GM12878 (cell line): ENCODE measurements at places on chromosomes 5 and 9. TPM values are rescaled to one million over a fixed set of nuclear protein-coding genes. Genes with fewer than 3 reads are reported as not detected.

The PDLIM4 gene
- polyA plus RNA-seq: 0.53 and 0.86 TPM in 2 replicates

The SYNPO gene
- 2.0 and 2.1 TPM in 2 replicates for polyA plus RNA-seq

The PPIC gene
- 0.21 TPM in 1 of 2 replicates, not detected in the other for polyA plus RNA-seq

The EPB41L4A gene
- 0.25 and 0.30 TPM in 2 replicates for polyA plus RNA-seq

The OR1Q1 gene
- polyA plus RNA-seq: not detected in 2 replicates

The FAM151B gene
- 0.23 TPM in 1 of 2 replicates, not detected in the other for polyA plus RNA-seq

The GABRA6 gene
- not detected in 2 replicates for polyA plus RNA-seq

The C5orf15 gene
- 62.3 and 62.5 TPM in 2 replicates for polyA plus RNA-seq

The GPR151 gene
- not detected in 2 replicates for polyA plus RNA-seq

The MLANA gene
- polyA plus RNA-seq: 0.21 and 0.26 TPM in 2 replicates

The SV2C gene
- polyA plus RNA-seq: 0.56 and 1.1 TPM in 2 replicates

The ERAP2 gene
- polyA plus RNA-seq: 8.6 and 9.5 TPM in 2 replicates

The CLPTM1L gene
- polyA plus RNA-seq: 38.6 and 39.9 TPM in 2 replicates

The IL4 gene
- polyA plus RNA-seq: not detected in 2 replicates

The FCN2 gene
- polyA plus RNA-seq: not detected in 2 replicates

The EGR1 gene
- 2.8 and 3.1 TPM in 2 replicates for polyA plus RNA-seq

The SLC45A2 gene
- not detected in 2 replicates for polyA plus RNA-seq

The OTULINL gene
- 4.0 and 5.1 TPM in 2 replicates for polyA plus RNA-seq

The BTNL8 gene
- polyA plus RNA-seq: 0.13 TPM in 1 of 2 replicates, not detected in the other

The CTXN3 gene
- polyA plus RNA-seq: not detected in 2 replicates

The CDKN2B gene
- polyA plus RNA-seq: 0.13 and 0.15 TPM in 2 replicates

The GDA gene
- polyA plus RNA-seq: not detected in 2 replicates

The CAVIN4 gene
- 0.05 TPM in 1 of 2 replicates, not detected in the other for polyA plus RNA-seq

The C5orf63 gene
- polyA plus RNA-seq: 23.7 and 24.4 TPM in 2 replicates

The WDR38 gene
- polyA plus RNA-seq: not detected in 2 replicates

The NSA2 gene
- polyA plus RNA-seq: 146 and 163 TPM in 2 replicates

The PCDHA13 gene
- not detected in 2 replicates for polyA plus RNA-seq

The LCN1 gene
- polyA plus RNA-seq: not detected in 2 replicates

The DRD1 gene
- not detected in 2 replicates for polyA plus RNA-seq

The ALDH1A1 gene
- polyA plus RNA-seq: not detected in 2 replicates

The IFNA21 gene
- polyA plus RNA-seq: not detected in 2 replicates

The XRCC4 gene
- 28.9 and 29.1 TPM in 2 replicates for polyA plus RNA-seq

The MARCOL gene
- not detected in 2 replicates for polyA plus RNA-seq

The ACSL6 gene
- polyA plus RNA-seq: not detected in 2 replicates

The DBH gene
- not detected in 2 replicates for polyA plus RNA-seq

The KIF4B gene
- 0.07 and 0.20 TPM in 2 replicates for polyA plus RNA-seq

The SLC36A2 gene
- not detected in 2 replicates for polyA plus RNA-seq

The CXCL14 gene
- polyA plus RNA-seq: not detected in 2 replicates

The TAF11L13 gene
- polyA plus RNA-seq: not detected in 2 replicates

The AMACR gene
- 15.8 and 21.7 TPM in 2 replicates for polyA plus RNA-seq

The DTWD2 gene
- polyA plus RNA-seq: 5.1 and 7.3 TPM in 2 replicates

The ADRB2 gene
- polyA plus RNA-seq: 0.28 and 0.34 TPM in 2 replicates

The FAM78A gene
- 6.7 and 8.2 TPM in 2 replicates for polyA plus RNA-seq

The ABCA1 gene
- 0.08 and 0.12 TPM in 2 replicates for polyA plus RNA-seq
